ENCODE measurements at places on chromosomes 6 and 20. TPM values are rescaled to one million over a fixed set of nuclear protein-coding genes. Genes with fewer than 3 reads are reported as not detected.
A peak's percentile ranks its signal among the peaks of the same experiment; 100 is the strongest.

Gene PLAGL2
- 6.0 TPM for total RNA-seq

Gene EPHA7
- total RNA-seq: not detected

Gene ASIP
- total RNA-seq: not detected

Gene UTRN
- 54.3 TPM for total RNA-seq

Gene ULBP3
- total RNA-seq: 13.6 TPM

GRCh38 chr6:26175428-26176181 is 88.4 kb downstream of the HFE start:
- DNase-seq: peak; percentile 76

DNA sequence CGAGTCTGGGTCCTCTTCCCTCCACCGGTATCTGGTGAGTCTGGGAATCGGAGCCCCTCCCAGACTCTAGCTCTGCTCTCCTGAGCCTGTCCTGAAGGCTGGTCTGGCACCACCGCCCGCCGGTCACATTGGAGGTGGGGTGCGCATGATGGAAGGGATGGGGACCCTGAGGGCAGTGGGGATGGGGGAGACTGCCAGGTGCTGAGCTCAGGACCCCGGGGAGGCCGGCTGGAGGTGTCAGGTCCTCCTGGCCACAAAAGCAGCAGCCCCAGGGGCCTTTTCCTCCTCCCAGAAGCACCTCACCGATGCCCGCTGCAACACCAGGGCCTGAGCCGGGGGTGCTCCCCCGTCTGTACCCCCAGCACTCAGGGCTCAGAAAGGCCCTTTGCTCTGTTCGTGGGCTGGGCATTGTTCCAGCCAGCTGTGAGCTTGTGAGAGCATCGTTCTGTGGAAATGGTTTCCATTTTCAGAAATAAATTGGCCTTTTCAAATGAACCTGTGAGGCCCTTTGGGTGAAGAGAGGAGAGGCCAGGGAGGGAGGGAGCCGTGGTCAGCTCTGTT is 2.5 kb upstream of the NPBWR2 start:
- no peak for DNase-seq

- DNase-seq: no peak
These were observed 144.2 kb downstream of the CARMIL1 start for GRCh38 chr6:25423358-25423757.

DNA sequence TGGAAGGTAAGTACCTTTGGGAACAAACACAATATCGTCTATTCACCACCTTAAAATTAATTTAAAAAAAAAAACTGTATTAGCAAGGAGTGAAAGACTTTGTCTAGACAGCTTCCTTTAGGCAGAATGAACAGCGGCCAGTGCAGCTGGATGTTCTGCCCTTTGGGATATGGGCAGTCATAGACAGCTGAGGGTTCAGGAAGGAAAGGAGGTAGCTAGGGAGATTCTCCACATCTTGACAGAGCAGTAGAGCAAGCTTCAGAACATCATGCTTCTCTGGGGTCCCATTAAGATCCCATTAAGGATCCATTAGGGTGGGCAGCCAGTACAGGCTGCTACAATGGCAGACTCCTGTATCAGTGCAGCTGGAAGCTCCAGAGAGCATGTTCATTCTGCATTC is 46.5 kb upstream of the PLCB4 start:
- peak; percentile 15 for DNase-seq

Gene LGSN
- total RNA-seq: not detected

- DNase-seq: no peak
These were observed 3.6 kb downstream of the B3GALT4 start for GRCh38 chr6:33280539-33280938.

- no peak for DNase-seq
These were observed 28.5 kb upstream of the MPC1 start for GRCh38 chr6:166411271-166411670.

Gene PLCG1
- 32.4 TPM for total RNA-seq

- no peak for DNase-seq
These were observed 272.7 kb upstream of the IRAK1BP1 start for GRCh38 chr6:78594668-78595066.

Gene CFAP61
- 0.12 TPM for total RNA-seq

DNA sequence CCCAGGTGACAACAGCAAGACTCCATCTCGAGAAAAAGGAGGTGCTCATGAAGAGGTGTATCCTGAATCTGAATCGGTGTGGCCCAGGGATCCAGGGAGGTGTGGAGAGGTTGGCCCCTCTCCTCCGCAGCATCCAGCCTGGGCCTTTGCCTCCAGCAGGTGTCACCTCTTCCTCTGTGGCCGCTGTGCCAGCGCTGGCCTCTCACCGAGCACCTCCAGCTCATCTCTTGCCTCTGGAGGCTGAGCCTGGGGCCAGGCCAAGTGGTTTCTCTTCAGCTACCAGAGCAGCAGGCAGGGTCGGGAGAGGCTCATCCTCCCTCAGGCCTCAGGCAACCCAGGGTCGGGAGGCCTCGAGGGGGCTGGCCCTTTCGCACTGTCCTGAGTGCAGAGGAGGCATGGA is 1.2 kb upstream of the COL20A1 start:
- DNase-seq: no peak

GRCh38 chr20:62832212-62832922 is 15.5 kb downstream of the COL9A3 start:
- no peak for DNase-seq

- DNase-seq: peak; percentile 20
These were observed 22.3 kb upstream of the CEP162 start for GRCh38 chr6:84249724-84250123.

Gene SCP2D1
- total RNA-seq: not detected

DNA sequence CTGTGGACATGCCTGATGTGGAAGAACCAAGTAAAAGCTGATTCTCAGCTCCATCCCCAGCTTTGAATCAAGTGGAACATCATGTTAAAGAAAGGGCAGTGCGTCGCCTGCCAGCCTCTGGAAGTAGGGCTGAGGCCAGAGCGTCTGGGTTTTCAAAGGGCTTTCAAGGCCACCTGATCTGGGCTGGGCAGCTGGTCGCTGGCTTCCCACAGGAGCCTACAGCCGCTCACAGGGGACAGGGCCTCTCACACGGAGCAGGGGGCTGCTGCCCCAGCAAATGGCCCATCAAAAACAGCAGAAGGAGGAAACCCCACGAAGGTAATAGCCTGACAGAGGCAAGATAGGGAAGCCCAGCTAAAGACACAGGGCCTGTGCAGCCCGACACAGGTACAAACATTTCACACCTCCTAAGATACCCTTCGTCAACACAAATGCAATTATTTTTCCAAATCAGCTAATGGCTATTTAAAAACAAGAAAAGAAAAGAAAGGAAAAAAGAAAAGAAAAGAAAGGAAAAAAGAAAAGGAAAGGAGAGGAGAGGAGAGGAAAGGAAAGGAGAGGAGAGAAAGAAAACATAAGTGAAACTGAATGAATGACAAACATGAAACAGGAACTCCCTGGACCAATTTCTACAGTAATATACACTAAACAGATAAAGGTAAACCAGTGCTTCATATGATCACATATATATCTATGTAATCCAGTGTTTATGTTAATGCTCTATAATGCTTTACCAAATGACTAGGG is 24.8 kb downstream of the RRBP1 start:
- no peak for DNase-seq

- no peak for DNase-seq
These were observed 6.7 kb downstream of the GPR31 start for GRCh38 chr6:167150941-167151549.

DNA sequence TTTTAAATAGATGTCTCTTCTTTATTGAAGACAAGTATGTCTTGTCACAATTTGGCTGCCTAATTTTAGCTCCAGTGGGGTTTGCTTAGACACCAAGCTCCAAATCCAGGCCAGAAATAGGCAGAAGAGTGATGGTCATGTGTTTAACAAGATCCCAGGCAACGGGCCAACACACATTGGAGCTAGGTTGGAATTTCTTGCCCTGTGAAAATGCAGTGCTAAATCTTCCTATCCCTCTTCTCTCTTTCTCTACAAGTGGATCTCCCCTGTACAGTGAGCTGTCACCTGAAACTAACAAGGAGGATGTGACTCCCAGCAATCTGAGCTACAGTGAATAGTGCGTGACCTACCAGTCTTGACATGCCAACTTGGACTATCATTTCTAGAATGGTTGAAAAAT is 65.3 kb upstream of the VGLL2 start:
- no peak for DNase-seq

GRCh38 chr6:81847866-81848265 is 95.4 kb upstream of the TENT5A start:
- DNase-seq: no peak

- DNase-seq: no peak
These were observed 83.4 kb downstream of the BMP6 start for GRCh38 chr6:7809346-7809745.

- DNase-seq: peak; percentile 48
These were observed 723 bp upstream of the ARID1B start for GRCh38 chr6:156776470-156776839.

- DNase-seq: no peak
These were observed 4.7 kb upstream of the C6orf132 start for GRCh38 chr6:42147138-42147562.

All from RPMI7951 (cell line).